ENCODE measurements at places on chromosomes 5 and 9. TPM values are rescaled to one million over a fixed set of nuclear protein-coding genes. Genes with fewer than 3 reads are reported as not detected.

Gene PCDH12
- total RNA-seq = not detected

Gene CER1
- not detected for total RNA-seq

Gene PIP5K1B
- not detected for total RNA-seq

Gene DMGDH
- total RNA-seq = not detected

Gene SPATA31D3
- not detected for total RNA-seq

Gene NSG2
- total RNA-seq = not detected

Gene SLC9A3
- total RNA-seq = 2.2 TPM

Gene PHF24
- 0.09 TPM for total RNA-seq

Gene HMGCS1
- 49.7 TPM for total RNA-seq

Gene SAXO1
- not detected for total RNA-seq

Gene HAVCR2
- total RNA-seq = 0.23 TPM

Gene HSPB3
- total RNA-seq = 0.24 TPM

Gene STC2
- 49.1 TPM for total RNA-seq

Gene CTXN3
- not detected for total RNA-seq

Gene PCDHB13
- 0.06 TPM for total RNA-seq

Gene DOCK8
- total RNA-seq = 0.51 TPM

Gene AGXT2
- not detected for total RNA-seq

Gene GRM6
- not detected for total RNA-seq

Gene FYB1
- 11.5 TPM for total RNA-seq

Gene ANKRD18A
- total RNA-seq = 9.9 TPM

Gene SPINK6
- 0.75 TPM for total RNA-seq

Gene NR5A1
- 0.17 TPM for total RNA-seq

Gene SHLD3
- total RNA-seq = 2.7 TPM

Gene DNAJA1
- total RNA-seq = 234 TPM

Gene PAX5
- 0.09 TPM for total RNA-seq
